ENCODE measurements at places on chromosomes 16 and 17. TPM values are rescaled to one million over a fixed set of nuclear protein-coding genes. Genes with fewer than 3 reads are reported as not detected.

The MYH11 gene
- under 0.01 TPM for total RNA-seq

The MSLN gene
- total RNA-seq = 15.0 TPM

The PIK3R5 gene
- not detected for total RNA-seq

The CCL11 gene
- not detected for total RNA-seq

The GFAP gene
- 0.49 TPM for total RNA-seq

The C17orf78 gene
- total RNA-seq = not detected

The ABI3 gene
- total RNA-seq = 0.81 TPM

The SLC5A2 gene
- 0.63 TPM for total RNA-seq

The UTP4 gene
- total RNA-seq = 36.8 TPM

The IQCK gene
- 11.7 TPM for total RNA-seq

The CDK5R1 gene
- total RNA-seq = 3.0 TPM

The KRT10 gene
- 10.3 TPM for total RNA-seq

The ABCC11 gene
- total RNA-seq = 0.13 TPM

The GAS2L2 gene
- not detected for total RNA-seq

The TSR3 gene
- 103 TPM for total RNA-seq

The HP gene
- not detected for total RNA-seq

The CIITA gene
- not detected for total RNA-seq

The MAF gene
- total RNA-seq = 6.8 TPM

The KCNJ18 gene
- total RNA-seq = not detected

The KRT24 gene
- total RNA-seq = not detected

The KCTD5 gene
- 86.3 TPM for total RNA-seq

The MYH1 gene
- total RNA-seq = not detected

The ACSM5 gene
- 1.3 TPM for total RNA-seq

The TMC5 gene
- not detected for total RNA-seq

The SULT1A1 gene
- total RNA-seq = 0.98 TPM

The SOST gene
- total RNA-seq = not detected

The SHISA6 gene
- total RNA-seq = not detected

The ZG16 gene
- not detected for total RNA-seq

The TMEM204 gene
- total RNA-seq = 1.6 TPM

The FBXL16 gene
- total RNA-seq = under 0.01 TPM

The KREMEN2 gene
- 0.81 TPM for total RNA-seq

The PYY gene
- total RNA-seq = 0.38 TPM

The TEKT3 gene
- total RNA-seq = not detected

The NOG gene
- 37.2 TPM for total RNA-seq

The KRT33A gene
- total RNA-seq = not detected

The PTGES3L gene
- total RNA-seq = 2.9 TPM

The TAT gene
- total RNA-seq = not detected

The C17orf107 gene
- 8.4 TPM for total RNA-seq

The TPSG1 gene
- not detected for total RNA-seq

The RUSF1 gene
- 66.9 TPM for total RNA-seq

The TBC1D3C gene
- 2.7 TPM for total RNA-seq

The DOC2A gene
- 0.76 TPM for total RNA-seq
